ENCODE measurements at places on chromosomes 3 and 15. TPM values are rescaled to one million over a fixed set of nuclear protein-coding genes. Genes with fewer than 3 reads are reported as not detected.

MOBP gene
- total RNA-seq, result not detected

PTPRG gene
- 0.24 TPM for total RNA-seq

CYP1A1 gene
- 0.12 TPM for total RNA-seq

STRA6 gene
- total RNA-seq, result not detected

GREM1 gene
- total RNA-seq, result not detected

ALDH1L1 gene
- total RNA-seq, result not detected

SAMMSON gene
- total RNA-seq, result not detected

DNA sequence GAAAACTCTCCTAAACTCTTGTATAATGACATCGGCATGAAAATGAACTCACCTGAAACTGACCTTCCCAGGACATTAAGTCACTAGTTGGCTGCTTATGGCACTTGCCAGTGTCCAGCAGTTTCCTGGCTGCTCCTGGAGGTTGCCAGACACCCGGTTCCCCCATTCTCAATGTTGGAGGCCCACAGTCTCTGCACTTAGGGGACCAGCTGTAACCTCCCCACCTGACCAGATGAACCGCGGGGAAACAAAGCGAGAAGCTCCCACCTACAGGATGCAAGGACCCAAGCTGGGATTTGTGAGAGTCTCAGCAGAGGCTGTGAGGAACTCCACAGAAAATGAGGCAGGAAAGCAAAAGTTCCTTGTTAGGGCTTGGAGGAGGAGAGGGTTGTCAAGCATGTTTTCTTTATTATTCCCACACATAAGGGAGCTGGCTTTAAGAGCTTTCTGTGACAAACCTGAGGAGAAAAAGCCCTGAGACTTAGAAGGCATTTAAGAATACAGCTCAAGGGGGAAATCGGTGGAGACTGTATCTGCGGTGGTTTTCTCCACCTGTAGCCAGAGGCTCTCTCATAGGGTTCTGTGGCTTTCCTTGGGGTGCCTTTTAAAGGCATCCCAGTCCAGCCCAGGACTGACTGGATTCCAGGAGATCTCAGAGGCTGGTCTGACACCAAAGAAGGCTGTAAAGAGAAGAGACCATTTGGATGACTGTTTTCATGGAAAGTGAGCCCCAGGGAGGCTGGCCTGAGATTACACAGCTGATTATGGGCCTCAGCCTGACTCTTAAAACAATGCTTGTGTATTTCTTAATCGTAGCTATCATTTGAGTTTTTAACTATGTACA is 4.6 kb downstream of the TPM1 start:
- no peaks in the 10 kb centered on the region for H3K36me3 ChIP-seq
- H3K27me3 ChIP-seq, result peaks cover 33% of the 10 kb centered on the region
- DNase-seq, result no peak
- H3K27ac ChIP-seq, result no peak overlapping the region
- H3K4me1 ChIP-seq, result peaks cover 24% of the 10 kb centered on the region
- H3K4me3 ChIP-seq, result peak overlapping the region; percentile 84

GRCh38 chr3:13229273-13229949 is 156.2 kb upstream of the IQSEC1 start:
- no peak overlapping the region for H3K27ac ChIP-seq
- H3K27me3 ChIP-seq, result no peaks in the 10 kb centered on the region
- no peak overlapping the region for H3K4me3 ChIP-seq

DNA sequence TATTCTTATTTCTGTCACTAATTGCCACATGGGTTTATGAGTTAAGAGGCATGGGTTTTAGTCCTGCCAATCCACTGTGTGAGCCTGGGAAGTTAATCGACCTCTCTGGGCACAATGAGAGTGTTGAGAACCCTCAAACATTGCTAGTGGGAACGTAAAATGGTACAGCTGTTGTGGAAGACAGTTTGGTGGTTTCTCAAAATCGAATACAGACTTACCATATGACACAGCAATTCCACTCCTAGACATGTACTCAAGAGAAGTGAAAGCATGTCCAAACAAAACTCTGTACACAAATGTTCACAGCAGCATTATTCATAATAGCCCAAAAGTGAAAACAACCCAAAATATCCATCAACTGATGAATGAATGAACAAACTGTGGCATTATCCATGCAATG is 5.7 kb upstream of the GNB5 start:
- no peaks in the 10 kb centered on the region for H3K36me3 ChIP-seq
- H3K4me1 ChIP-seq, result no peaks in the 10 kb centered on the region
- H3K4me3 ChIP-seq, result no peak overlapping the region
- no peak overlapping the region for H3K27ac ChIP-seq
- DNase-seq, result no peak

DNA sequence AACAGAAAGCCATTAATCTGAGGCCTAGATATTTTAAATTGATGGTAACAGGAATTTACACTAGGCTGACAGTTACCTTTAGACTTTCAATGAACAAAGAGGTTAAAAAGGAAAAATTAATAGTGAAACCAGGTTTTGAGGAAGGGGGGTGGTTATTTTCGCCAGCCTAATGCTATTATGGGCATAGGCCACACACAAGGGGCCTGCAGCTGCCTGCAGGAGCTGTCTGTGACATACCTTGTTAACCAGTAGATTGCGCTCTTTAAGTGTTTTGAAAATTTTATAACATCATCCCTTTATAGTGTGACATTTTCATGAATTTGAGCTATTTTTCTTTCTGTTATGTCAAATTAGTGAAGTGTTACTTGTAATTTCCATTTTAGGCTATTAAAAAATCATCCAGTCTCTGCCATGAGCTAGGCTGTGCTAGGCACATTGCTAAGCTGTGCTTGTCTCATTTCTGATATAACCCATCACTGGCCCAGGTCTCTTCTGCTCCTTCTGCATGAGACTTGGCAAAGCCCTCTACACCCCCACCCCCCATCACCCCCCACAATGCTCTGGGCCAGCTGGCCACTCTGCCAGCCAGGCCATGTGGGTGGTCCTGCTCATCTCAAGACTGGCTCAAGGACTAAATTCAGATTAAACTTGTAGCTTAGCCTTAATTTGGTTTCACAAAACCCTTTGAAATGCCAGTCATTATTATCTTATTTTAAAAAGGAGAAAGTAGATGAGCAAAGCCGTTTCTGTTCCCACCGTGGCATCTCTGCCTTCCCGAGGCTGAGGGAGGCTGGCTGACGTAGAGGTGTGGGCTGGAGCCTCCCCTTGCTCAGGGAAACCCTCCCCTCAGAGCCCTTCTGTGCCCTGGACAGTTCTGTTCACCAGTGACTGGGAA is 48.4 kb upstream of the SEC22A start:
- no peak overlapping the region for H3K4me3 ChIP-seq
- no peak overlapping the region for H3K27ac ChIP-seq
- no peaks in the 10 kb centered on the region for H3K4me1 ChIP-seq
- no peak for DNase-seq

DNA sequence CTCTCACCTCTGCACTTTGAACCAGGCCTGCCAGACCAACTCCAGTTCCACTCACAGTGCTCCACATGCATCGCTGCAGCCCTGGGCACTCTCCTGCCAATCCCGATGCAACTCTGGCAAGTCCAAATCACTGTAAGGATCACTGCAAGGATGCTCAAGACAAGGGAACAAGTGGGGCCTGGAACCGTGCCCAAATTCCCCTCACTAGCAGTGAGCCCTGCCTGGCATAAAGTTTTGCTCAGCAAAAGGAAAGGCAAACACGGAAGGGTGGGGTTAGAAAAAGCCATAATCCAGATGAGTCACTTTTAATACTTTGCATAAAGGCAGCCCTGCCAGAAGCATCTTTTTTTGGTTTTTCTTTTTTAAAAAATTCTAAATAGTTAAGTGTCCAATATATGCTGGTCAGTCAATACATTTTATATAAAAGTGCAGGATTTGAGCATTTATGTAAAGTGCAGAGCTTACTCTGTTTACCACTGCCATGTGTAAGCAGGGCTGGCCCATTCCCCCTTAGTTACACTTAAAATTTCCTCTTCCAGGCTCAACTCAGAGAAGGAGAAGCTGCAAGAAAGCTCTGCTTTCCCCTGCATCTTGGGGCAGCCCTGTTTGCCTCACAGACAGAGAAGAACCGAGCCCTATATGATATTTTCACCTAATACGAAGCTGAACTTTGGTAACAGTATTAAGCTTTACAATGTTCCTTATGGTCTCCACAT is 102.2 kb downstream of the CD47 start:
- H3K4me3 ChIP-seq, result no peak overlapping the region
- no peak overlapping the region for H3K27ac ChIP-seq
- no peaks in the 10 kb centered on the region for H3K27me3 ChIP-seq
- no peak for DNase-seq
- no peaks in the 10 kb centered on the region for H3K36me3 ChIP-seq

GRCh38 chr15:90007076-90007460 is 5.9 kb downstream of the ZNF710 start:
- H3K4me1 ChIP-seq, result peaks cover 70% of the 10 kb centered on the region
- H3K27ac ChIP-seq, result no peak overlapping the region
- peaks cover 10% of the 10 kb centered on the region for H3K36me3 ChIP-seq
- no peaks in the 10 kb centered on the region for H3K27me3 ChIP-seq
- no peak for DNase-seq
- H3K4me3 ChIP-seq, result no peak overlapping the region

Measured in activated naive CD4-positive, alpha-beta T cell treated with anti-CD3 and anti-CD28 coated beads for 36 hours (primary cell).